Fibroblast of skin of right quadriceps (primary cell): ENCODE measurements at places on chromosomes 6 and 20.
A peak's percentile ranks its signal among the peaks of the same experiment; 100 is the strongest.

DNA sequence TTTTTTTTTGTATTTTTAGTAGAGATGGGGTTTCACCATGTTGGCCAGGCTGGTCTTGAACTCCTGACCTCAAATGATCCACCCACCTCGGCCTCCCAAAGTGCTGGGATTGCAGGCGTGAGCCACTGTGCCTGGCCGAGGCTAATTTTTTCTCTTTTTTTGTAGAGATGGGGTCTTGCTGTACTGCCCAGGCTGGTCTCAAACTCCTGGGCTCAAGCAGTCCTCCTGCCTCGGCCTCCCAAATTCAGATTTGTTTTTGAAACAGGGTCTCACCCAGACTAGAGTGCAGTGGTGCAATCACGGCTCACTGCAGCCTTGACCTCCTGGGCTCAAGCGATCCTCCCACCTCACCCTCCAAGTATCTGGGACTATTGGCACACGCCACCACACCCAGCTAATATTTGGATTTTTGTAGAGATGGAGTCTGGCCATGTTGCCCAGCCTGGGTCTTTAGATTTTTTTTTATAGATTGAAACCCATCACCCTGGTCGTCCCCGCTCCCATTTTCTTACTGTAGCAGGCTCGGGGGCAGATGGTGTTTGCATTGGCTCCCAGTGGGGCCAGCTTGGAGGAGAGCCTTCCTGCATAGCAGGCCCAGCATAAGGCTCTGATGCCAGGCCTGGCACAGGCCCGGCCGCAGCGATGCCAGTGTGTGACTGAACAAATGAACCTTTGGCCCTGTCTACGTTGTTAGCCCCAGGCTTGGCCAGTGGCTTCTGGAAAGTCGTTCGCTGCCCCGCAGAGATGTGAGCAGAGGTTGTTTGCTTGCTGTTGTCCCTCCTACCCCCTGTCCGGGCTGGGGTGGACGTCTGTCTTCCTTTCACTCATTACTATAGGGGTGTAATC, 4.3 kb upstream of the MTG2 start:
- DNase-seq, result no peak

DNA sequence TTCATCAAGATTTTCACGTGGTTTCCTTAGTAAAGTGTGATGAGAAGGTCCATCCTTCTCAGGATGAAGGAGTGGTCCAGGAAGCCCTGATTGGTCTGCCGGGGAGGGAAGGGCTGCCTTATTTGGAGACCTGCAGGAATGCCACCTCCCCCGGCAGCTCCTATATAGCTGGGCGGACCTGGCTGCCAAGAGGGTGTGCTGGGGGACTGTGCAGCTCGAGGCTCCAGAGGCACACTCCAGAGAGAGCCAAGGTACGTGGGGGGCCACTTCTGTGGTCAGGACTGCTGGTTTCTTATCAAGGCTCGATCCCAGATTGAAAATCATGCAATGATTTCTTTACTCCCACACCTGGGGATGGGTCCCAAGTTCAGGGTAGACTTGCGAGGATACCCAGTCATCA, at the start of gene PRND:
Gene PRND, plus strand, starts transcription at position 191 of the 400 bp plus-strand sequence. CDS start 2,643 bp downstream, outside the sequence.
- DNase-seq, result no peak

- peak; percentile 38 for DNase-seq
Measured at GRCh38 chr20:19903168-19903811, 113.9 kb upstream of the NAA20 start.

DNA sequence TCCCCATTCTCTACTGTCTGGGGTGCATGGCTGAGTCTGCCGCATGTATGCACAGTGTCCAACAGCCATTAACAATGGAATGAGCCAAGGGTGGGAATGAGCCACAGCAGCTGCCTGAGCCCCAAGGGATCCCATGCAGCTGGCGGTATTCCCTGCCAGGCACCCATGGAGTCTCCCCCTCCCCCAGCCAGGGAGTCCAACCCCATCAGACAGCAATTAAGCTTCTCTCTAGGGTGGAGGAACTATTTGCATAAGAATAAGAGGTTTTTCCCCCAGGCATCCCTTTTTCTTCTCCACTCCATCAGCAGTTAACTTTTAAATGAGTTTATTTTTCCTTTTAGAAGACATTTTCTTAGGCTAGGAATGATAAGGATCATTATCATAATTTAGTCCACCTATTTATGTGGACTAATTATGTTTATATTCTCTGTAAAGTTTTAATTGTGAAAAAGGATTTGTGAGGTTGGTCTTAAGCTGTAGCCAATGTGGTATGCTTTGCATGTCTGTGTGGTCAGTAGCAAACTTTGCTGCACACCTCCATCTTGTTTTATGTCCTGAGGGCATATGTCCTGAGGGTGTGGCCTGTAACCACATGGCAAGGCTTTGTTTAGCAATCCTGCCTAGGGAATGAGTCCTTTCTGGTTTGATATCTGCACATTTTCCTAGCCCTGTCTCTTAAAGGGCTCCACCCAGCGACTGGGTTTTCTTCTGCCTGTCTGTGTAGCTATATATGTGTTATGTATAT, 158.9 kb upstream of the OLIG3 start:
- no peak for DNase-seq

DNA sequence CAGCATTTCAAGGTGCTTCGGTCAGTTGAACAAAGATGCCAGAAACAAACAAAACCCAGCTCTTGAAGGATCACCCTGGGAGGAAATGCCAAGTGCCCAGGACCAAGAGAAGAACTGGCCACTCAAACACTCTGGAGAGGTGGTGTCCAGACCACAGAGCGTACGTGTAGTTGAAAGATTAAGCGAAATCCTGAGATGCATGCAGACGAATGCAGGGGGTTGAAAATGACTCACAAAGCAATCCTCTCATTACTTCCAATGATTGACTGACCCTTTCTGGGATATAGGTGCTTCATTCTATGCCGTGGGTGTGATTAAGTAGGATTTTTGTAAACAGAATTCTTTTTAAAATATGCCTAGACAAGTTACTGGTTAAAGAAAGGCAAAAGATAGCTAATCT, 71.5 kb upstream of the ATXN1 start:
- no peak for DNase-seq

DNA sequence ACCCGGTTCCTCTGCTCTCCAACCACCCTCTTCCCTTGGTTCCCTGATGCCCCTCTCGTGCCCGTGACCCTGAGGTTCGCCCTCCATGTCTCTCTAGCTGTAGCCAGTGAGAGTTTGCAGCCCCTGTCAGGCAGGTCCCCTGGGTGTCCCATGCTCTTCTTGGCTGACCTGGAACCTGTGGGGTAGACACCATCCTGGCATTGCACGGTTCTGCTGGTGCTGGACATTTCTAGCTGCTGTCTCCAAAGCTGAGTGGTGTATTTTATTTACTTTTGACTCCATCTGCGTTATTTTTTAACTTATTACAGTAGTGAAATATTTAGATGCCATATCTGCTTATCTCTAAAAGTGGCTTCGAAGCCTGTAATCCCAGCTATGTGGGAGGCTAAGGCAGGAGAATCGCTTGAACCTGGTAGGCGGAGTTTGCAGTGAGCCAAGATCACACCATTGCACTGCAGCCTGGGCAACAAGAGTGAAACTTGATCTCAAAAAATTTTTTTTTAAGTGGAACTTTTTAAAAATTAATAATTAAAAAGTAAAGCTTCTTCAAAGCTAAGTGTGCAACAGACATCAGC, 12.5 kb downstream of the ENTPD6 start:
- DNase-seq, result no peak

GRCh38 chr6:66599541-66599940, 892.5 kb upstream of the EYS start:
- DNase-seq, result peak; percentile 3
